MCF 10A (cell line): ENCODE measurements at places on chromosomes 13 and 19. TPM values are rescaled to one million over a fixed set of nuclear protein-coding genes. Genes with fewer than 3 reads are reported as not detected.

Gene NCR1
- not detected in 2 replicates for total RNA-seq

Gene ERFL
- total RNA-seq: 0.34 TPM in 1 of 2 replicates, not detected in the other

Gene KIR2DL4
- not detected in 2 replicates for total RNA-seq

Gene OLFM2
- not detected in 2 replicates for total RNA-seq

Gene CALR3
- total RNA-seq: not detected in 2 replicates

Gene FUT6
- total RNA-seq: not detected in 2 replicates

Gene PDX1
- 0.17 and 0.35 TPM in 2 replicates for total RNA-seq

Gene ADGRE3
- not detected in 2 replicates for total RNA-seq

Gene C19orf25
- total RNA-seq: 36.3 and 40.5 TPM in 2 replicates
